ENCODE measurements at places on chromosomes 1 and 21. TPM values are rescaled to one million over a fixed set of nuclear protein-coding genes. Genes with fewer than 3 reads are reported as not detected.

The NUP133 gene
- total RNA-seq: 22.3 TPM

The CFAP141 gene
- not detected for total RNA-seq

The NBPF6 gene
- total RNA-seq: not detected

The PAX7 gene
- 0.85 TPM for total RNA-seq

The LY9 gene
- 0.15 TPM for total RNA-seq

The C1orf141 gene
- not detected for total RNA-seq

The ANKRD34A gene
- 0.23 TPM for total RNA-seq

The PGBD5 gene
- total RNA-seq: 0.34 TPM

The CASQ2 gene
- total RNA-seq: not detected

The TGFB2 gene
- total RNA-seq: 8.6 TPM

The TRIM63 gene
- 2.3 TPM for total RNA-seq

The SORT1 gene
- 3.9 TPM for total RNA-seq

The NR1I3 gene
- not detected for total RNA-seq

The NDUFS2 gene
- total RNA-seq: 78.6 TPM

The LCE6A gene
- total RNA-seq: not detected

The HMGCS2 gene
- not detected for total RNA-seq

The LCE1B gene
- not detected for total RNA-seq

The ITGB2 gene
- total RNA-seq: 0.85 TPM

The KIRREL1 gene
- total RNA-seq: 23.1 TPM

The PPP1R12B gene
- 1.6 TPM for total RNA-seq

The VAV3 gene
- 0.41 TPM for total RNA-seq

The FOXE3 gene
- total RNA-seq: 0.09 TPM

The SPATA1 gene
- total RNA-seq: not detected

The SRRM1 gene
- total RNA-seq: 40.2 TPM

The OR2T27 gene
- not detected for total RNA-seq

The HCN3 gene
- 4.6 TPM for total RNA-seq

The AMY1C gene
- total RNA-seq: not detected

The KLF17 gene
- total RNA-seq: 0.50 TPM

The HES4 gene
- total RNA-seq: 60.9 TPM

The RXRG gene
- 0.07 TPM for total RNA-seq

The DEPDC1 gene
- total RNA-seq: 10.8 TPM

The ADAM30 gene
- not detected for total RNA-seq

The ADGRL4 gene
- total RNA-seq: not detected

The SLFNL1 gene
- total RNA-seq: 0.02 TPM

The PGLYRP3 gene
- not detected for total RNA-seq

The LEMD1 gene
- total RNA-seq: not detected

The OR2L13 gene
- not detected for total RNA-seq

The OR2L3 gene
- not detected for total RNA-seq

The ZMPSTE24 gene
- total RNA-seq: 35.9 TPM

The LRRIQ3 gene
- total RNA-seq: 0.87 TPM

The DR1 gene
- 32.3 TPM for total RNA-seq

The CDC7 gene
- 5.7 TPM for total RNA-seq

The DNASE2B gene
- not detected for total RNA-seq

The PODN gene
- total RNA-seq: not detected

The BEST4 gene
- total RNA-seq: 0.37 TPM

The SMIM1 gene
- 1.4 TPM for total RNA-seq

The CDKN2C gene
- total RNA-seq: 11.4 TPM

The CDC73 gene
- 29.6 TPM for total RNA-seq

The CYP4A22 gene
- total RNA-seq: not detected

The THEMIS2 gene
- total RNA-seq: 0.53 TPM

The KCNK2 gene
- 0.08 TPM for total RNA-seq
